Kidney epithelial cell (primary cell): ENCODE measurements at places on chromosomes 11 and 22. TPM values are rescaled to one million over a fixed set of nuclear protein-coding genes. Genes with fewer than 3 reads are reported as not detected.

MOV10L1 gene
- 0.21 and 1.7 TPM in 2 replicates for total RNA-seq

DEFB108B gene
- total RNA-seq = not detected in 2 replicates

LINC01488 gene
- total RNA-seq = not detected in 2 replicates

OR6X1 gene
- total RNA-seq = not detected in 2 replicates

P2RX6 gene
- 0.27 TPM in 1 of 2 replicates, not detected in the other for total RNA-seq

MS4A6E gene
- not detected in 2 replicates for total RNA-seq

P2RX3 gene
- not detected in 2 replicates for total RNA-seq

OR10A2 gene
- total RNA-seq = not detected in 2 replicates

APLNR gene
- total RNA-seq = not detected in 2 replicates

GRCh38 chr11:109302591-109303334, 119.2 kb upstream of the C11orf87 start:
- DNase-seq = no peak

DNA sequence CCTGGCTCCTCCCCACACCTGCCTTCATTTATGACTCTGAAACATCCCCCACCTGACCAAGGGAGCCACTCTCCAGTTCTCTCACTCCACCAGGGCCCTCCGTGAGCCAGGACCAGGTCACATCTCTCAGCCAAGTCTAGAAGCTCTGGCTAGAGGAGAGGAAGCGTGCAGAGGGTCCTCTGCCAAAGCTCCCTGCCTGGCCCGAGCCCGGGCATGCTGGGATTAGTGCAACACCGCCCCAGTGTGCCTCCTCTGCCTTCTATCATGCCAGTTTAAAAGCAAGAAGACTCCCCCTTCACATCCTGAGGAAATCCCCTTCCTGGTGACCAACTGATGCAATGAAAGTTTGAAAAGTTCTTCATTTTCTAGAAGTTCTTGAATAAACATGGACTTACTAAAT, 23.5 kb downstream of the TP53AIP1 start:
- DNase-seq = no peak

- no peak for DNase-seq
These were observed 40.1 kb downstream of the REXO2 start for GRCh38 chr11:114479331-114479730.

DNA sequence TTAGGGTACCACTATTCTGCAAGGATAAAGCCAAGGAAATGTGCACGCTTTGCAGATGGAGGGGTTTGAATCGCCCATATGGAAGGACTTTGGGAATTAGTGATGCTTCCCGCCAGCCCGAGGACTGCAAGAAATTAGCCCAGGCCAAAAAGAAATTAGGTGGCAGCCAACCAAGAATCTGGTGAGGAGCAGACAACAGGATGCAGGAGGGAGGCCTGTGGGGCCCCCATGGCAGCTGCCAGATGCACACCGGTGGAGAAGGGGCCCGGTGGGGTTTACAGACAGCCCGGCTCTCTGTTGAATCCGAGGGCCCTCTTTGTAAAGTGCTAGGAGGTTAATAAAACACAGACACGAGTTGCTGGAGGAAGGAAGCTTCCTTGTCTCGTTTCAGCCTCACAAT, 73.5 kb downstream of the TIMP3 start:
- DNase-seq = no peak

GRCh38 chr11:2994336-2994730, 2.2 kb upstream of the NAP1L4 start:
- no peak for DNase-seq

GRCh38 chr11:44096360-44097185, 1.1 kb downstream of the EXT2 start:
- DNase-seq = no peak

DNA sequence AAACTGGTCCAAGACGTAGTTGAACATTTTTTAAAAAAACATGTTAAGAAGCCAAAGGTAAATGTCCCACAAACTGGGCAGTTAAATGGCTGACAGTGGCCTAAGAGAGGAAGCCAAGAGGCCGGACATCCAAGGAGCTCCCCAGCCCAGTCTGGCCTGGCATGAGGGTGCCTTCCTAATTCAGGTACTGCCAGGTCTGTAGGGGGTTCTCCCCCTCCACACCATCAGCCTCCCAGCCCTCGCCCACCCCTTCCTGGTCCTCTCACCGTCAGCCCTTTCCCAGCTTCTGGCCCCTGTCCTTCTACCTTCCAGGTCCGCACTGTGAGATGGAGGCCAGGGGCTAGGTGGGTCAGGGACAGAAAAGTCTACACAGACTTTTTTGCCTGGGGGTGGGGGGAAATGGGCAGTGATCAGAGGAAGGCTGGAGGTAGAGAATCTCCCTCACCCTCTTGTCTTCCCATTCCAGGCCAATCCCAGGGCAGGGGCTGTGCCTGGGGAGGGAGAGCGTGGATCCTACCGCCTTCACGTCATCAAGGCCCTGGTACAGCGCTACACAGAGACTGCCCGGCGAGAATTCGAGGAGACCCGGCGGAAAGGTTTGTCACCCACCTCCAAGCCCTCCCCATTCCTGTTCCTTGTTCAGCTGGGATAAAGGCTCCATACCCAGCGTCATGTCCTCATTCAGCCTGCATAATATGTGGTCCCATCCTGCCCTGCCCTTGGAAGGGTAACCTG, 6.0 kb downstream of the ART5 start:
- no peak for DNase-seq

DNA sequence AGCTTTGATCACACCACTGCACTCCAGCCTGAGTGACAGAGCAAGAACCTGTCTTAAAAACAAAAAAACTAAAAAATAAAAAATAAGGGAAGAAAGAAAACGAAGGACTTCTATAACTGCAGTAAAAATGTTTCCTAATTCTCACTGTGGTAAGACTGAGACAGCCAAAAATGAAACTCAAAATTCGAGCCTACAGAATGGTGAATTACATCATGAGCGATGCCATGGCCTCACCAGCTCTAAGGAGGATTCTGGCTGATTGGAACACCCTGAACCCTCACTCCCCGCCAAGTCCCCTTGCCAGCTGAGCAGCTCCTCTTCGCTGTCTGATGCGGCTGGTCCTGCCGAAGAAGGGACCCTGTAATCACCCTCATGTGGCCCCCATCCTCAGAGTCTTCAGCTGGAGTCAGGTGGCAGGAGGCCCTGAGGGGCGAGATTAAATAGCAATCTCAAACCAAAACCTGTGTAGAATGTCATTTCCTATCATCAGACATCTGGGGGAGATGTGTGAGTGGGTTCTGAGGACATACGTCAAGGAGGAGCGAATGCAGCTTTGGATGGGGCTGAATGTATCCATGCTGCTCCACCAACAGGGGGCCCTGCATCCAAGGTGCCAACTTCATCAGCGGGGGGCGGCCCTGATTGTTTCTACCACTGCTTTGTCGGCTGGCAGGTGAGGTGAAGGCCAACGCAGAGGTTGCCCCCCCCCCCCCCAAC, 29.2 kb downstream of the PDGFB start:
- DNase-seq = no peak

GRCh38 chr11:101907815-101908214, 7.0 kb upstream of the CEP126 start:
- no peak for DNase-seq

- DNase-seq = no peak
These were observed 89.0 kb downstream of the CDKN1C start for GRCh38 chr11:2796508-2797113.

DNA sequence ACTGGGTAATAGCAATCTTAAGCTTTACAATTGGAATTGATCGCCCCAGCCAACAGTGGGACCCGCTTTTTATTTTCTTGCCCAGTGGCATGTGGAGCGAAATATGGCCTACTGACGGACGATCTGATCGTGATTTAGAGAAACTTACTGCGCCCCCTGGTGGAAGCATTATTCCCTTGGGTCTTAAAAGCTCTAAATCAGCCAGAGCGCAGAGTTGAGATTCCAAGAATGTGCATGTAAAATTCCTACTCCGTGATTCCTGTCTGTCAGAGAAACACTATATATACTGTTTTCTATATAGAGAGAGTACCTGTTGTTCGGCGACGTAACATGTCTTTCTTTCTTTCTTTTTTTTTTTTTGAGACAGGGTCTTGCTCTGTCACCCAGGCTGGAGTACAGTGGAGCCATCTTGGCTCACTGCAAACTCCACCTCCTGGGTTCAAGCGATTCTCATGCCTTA, 3.7 kb upstream of the DPF2 start:
- peak; percentile 62 for DNase-seq
